GM23248 (cell line): ENCODE measurements at places on chromosomes 4 and X. TPM values are rescaled to one million over a fixed set of nuclear protein-coding genes. Genes with fewer than 3 reads are reported as not detected.

DNA sequence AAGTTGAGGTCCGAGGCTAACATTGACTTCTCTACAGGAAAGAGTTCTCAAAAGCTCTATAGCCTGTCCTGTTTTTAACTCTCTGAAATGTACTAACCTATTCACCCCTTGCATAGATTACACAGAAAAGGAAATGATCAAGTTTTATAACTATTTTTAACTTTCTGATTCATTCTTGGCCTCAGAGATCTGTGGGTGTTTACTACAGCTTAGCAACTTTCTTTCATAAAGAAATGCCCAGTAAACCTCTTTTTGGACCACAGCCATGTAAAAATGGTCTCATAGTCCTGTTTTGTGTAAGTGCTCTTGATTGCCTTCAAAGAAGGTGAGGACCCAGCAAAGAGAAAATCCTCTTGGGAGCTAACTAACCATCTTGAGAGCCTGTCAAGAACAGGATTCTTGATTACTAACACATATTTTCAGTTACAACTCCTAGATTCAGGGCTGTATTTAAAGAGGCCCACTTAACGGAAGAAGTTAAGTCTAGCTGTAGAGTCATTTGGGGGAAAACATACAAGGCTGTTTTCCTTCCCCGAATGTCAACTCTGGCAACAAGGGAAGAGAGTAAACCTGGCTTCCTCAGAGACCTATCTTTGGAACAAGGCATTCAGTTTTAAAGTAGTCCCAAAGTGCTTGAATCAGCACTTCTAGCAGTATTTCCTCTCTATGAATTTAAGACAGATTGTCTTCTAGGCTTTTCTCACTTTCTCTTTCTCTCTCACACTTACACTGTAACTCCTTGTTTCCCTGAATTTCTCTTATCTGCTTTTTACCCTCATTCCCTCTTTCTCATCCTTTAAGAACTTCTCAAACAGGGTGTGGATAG is 78.2 kb downstream of the IL21 start:
- peak; percentile 69 for DNase-seq

DNA sequence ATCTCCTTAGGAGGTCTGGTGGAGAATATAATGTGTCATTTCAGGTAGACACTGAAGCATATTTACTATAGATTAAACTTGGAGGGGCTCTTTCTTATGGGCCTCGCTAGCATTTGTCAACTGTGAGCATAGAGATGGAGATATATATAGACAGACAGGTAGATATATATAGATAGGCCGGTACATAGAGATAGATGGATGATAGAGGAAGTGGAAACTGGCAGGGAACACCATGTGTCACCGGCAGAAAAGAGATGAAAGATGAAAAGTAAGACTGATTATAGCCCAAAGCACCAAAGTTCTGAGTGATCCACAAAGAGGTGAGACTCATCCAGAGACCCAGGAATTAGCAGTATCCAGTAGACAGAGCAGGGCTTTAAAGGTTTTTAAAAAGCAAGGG is 268.1 kb downstream of the FBXW7 start:
- DNase-seq, result no peak

DNA sequence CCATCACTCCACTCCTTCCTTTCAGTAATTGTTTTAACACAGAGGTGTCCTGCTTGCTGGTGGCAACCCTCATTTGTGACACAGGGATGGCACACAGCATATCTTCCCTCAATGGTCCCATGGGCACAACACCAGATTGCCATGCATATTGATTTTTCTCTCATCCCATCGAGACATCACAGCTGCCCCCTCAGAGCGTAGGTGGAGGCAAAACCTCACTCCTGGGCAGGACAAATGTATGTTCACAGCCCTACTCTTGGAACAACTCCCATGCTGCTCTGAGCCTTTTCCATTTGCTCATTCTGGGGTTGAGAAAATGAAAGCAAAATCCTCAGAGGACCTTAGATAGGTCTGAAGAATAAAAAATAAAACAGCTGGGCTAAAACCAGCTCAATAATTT is 172.2 kb downstream of the GABRB1 start:
- no peak for DNase-seq

DNA sequence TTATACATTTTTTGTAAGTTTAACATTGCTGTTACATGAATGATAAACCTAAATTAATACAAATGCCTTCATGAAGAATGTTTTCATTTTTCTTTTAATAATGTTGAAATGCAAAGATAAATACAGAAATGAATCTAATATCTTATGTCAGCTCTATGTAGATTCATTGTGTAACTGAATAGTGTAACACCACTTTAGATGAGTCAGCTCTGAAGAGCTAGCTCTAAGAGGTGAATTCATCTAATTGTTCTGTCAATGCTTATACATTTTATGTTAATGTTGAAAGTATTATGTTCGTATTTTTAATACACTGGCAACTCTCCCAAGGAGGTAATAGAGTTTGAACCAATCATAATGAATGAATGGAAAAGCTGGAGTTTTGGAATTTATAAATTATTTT is 146.9 kb upstream of the FMR1 start:
- no peak for DNase-seq

- no peak for DNase-seq
These were observed 814 bp upstream of the LOC101059915 start for GRCh38 chrX:71666240-71667223.

- DNase-seq, result no peak
These were observed 12.9 kb upstream of the SMIM10L2A start for GRCh38 chrX:135408794-135409193.

- DNase-seq, result no peak
These were observed 69.0 kb upstream of the IQCM start for GRCh38 chr4:149884529-149885181.

- DNase-seq, result no peak
These were observed 6.3 kb upstream of the YIPF6 start for GRCh38 chrX:68492583-68492982.

GRCh38 chr4:119244832-119245231 is 32.3 kb downstream of the USP53 start:
- no peak for DNase-seq

GRCh38 chrX:15128861-15129260 is 141.0 kb downstream of the ASB9 start:
- no peak for DNase-seq

DNA sequence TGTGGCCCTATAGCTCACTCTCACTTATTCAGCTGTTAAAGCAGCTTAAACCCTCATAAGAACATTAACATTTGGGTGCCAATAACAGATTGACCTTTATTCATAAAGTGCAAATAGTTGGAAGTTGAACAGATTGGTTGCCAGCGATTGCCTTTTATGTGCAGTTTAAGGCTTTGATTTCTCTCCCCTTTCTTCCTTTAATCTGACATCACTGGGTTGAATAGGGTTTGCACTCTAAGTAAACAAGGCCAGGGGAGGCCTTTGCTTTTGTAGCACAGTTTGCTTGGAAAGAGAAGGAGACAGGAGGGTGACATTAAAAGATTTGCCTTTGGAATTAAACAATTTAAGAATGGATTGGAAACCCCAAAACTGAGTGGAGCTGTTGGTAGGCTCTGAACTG is 114.3 kb downstream of the NKX6-1 start:
- DNase-seq, result no peak

- no peak for DNase-seq
These were observed 112.4 kb upstream of the ARHGAP24 start for GRCh38 chr4:85362550-85362949.

DNA sequence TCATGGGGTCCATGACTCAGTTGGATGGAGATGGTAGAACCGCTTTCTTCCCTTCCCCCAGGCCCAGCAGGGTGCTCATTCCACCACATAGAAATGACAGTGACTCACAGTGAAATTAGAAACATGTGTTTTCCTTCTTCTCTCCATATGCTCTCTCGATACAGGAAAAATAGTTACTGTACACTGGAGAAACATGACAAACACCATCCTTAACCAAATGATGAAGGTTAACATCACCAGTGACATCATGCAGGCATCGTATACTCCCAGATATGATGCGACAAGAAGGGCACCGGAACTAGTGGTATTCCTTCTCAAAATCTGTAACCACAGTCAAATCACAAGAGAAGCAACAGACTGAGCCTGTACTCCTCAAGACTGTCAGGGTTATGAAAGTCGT is 11.7 kb upstream of the RAB40A start:
- peak; percentile 85 for DNase-seq

The GLRA2 gene
- total RNA-seq, result 0.22 TPM in 1 of 2 replicates, not detected in the other

The HELT gene
- total RNA-seq, result not detected in 2 replicates

The NSG1 gene
- 0.86 TPM in 1 of 2 replicates, not detected in the other for total RNA-seq

The BST1 gene
- total RNA-seq, result 32.6 and 33.3 TPM in 2 replicates

The CXCL8 gene
- 20.0 TPM in 2 replicates for total RNA-seq

The UGT2A2 gene
- total RNA-seq, result not detected in 2 replicates

The IL1RAPL1 gene
- total RNA-seq, result 0.38 TPM in 1 of 2 replicates, not detected in the other

The EPHA5 gene
- total RNA-seq, result not detected in 2 replicates
